ENCODE measurements at places on chromosomes 3 and 15. TPM values are rescaled to one million over a fixed set of nuclear protein-coding genes. Genes with fewer than 3 reads are reported as not detected.

CCDC80 gene
- total RNA-seq, result 7.5 TPM

AMOTL2 gene
- 119 TPM for total RNA-seq

SPRED1 gene
- total RNA-seq, result 23.1 TPM

SEC22C gene
- 101 TPM for total RNA-seq

GNAT1 gene
- total RNA-seq, result not detected

DGKG gene
- total RNA-seq, result not detected

SLC28A1 gene
- total RNA-seq, result not detected

SKOR1 gene
- not detected for total RNA-seq

Data from epithelial cell of umbilical artery (primary cell).